ENCODE measurements at places on chromosomes 3 and 15.

GRCh38 chr3:45978006-45978761, 17.4 kb downstream of the FYCO1 start:
- DNase-seq: peak; percentile 78

GRCh38 chr3:188832146-188832545, 339.6 kb upstream of the TPRG1 start:
- no peak for DNase-seq

DNA sequence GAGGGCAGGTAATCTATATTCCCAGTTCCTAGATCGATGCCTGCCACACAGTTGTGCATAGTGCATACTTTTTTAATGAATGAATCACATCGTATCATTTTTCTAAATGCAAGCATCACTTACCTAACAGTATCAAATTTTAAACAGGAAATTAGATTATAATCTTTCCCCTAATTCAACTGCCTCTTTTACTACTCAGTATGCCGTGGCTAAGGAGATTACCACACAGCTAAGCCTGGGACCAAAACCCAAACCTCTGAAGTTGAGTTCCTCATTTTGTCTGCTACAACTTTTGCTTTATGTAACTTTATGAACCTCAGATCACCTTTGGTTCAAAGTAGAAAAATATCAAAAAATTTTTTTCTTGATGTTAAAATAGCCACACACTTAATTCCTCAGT, 53.2 kb upstream of the FNDC3B start:
- DNase-seq: no peak

- no peak for DNase-seq
These were observed 9.0 kb upstream of the IGDCC4 start for GRCh38 chr15:65431731-65432130.

DNA sequence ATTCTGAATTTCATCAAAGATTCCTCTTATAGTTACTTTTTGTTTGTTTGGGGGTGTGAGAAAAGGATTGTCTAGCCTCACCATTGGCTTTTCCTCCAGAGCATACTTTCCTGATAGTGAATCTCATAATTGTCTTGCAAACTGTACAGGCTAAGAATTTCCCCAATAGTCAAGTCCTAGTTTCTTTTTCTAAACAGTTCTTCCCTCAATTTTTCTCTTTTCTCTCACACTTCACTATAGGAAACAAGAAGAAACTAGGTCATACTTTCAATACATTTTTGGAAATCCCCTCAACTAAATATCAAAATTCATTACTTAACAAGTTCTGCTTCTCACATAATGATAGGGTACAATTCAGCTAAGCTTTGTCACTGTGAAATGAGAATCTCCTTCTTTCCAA, 241.9 kb downstream of the IL20RB start:
- DNase-seq: no peak

DNA sequence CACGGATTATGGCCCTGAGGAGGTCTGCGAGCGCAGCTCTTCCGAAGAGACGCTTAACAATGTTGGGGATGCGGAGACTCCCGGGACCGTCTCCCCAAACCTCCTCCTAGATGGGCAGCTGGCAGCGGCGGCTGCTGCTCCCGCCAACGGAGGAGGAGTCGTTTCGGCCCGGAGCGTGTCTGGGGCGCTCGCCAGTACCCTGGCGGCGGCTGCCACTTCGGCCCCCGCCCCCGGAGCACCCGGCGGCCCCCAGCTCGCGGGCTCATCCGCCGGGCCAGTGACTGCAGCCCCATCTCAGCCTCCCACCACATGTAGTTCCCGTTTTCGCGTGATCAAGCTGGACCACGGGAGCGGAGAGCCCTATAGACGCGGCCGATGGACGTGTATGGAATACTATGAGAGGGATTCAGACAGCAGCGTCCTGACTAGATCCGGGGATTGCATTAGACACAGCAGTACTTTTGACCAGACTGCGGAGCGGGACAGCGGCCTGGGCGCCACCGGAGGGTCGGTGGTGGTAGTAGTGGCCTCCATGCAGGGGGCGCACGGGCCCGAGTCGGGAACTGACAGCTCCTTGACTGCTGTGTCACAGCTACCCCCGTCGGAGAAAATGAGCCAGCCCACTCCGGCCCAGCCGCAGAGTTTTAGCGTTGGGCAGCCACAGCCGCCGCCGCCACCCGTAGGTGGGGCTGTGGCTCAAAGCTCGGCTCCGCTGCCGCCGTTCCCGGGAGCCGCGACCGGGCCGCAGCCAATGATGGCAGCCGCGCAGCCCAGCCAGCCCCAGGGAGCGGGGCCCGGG, 1.6 kb downstream of the TSC22D2 start:
- DNase-seq: peak; percentile 83

DNA sequence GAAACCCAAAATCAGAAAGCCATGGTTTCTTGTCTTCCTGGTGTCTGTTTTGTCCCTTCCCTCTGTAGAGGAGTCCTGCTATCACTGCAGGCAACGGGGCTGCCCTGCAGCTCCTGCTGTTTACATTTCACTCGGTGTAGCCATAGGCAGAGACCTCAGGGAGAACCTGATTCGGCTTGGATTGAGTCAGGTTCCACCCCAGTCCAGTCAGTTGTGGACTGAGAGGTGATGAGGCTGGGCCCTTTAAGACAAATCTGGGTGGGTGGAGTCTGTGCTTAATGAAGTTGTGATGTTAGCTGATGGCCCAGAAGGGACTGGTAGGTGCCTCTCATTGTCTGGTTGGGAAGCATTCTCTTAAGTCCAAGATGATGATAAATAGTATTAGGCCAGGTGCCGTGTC, 35.7 kb downstream of the FLNB start:
- no peak for DNase-seq

DNA sequence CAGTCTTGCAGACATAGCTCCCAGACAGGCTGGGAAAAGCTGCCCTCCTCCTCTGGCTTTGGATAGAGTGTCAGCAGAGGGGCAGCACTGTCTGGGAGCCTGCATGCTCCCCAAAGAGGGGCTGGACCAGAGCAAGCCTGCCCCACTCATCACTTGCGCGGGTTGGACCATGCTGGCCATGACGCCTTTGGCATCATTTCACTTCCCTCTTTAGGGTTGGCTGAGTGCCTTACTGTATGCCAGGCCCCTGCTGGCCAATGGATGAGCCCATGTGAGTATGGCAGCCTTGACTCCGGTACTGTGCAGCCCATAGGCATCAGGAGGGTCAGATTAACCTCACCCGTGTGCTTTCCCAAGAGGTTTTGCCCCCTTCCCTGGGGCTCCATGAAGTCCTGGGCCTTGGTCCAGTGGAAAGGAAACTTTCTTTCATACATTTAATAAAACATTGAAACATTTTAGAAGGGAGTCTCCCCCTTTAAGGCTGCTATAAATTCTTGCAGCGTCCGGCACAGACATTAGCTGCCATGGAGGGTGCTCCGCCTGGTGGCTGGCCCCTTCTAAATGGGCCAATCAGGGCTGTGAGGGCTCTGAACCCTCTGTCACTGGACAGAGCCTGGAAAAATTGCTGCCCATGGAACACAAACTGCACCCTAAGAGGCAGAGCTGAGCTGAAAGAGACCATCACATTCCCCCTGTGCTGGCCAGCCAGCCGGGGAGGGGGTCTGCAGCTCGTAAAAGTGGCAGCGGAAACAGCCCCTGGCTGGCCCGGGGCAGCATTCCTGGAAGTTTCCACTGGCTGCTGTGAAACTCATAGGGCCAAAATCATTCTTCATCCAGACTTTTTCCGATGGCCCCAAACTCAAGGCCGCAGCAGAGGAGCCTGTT, 20.8 kb upstream of the DUSP7 start:
- DNase-seq: no peak

- no peak for DNase-seq
These were observed 1.4 kb downstream of the NISCH start for GRCh38 chr3:52456800-52457183.

Data from activated T-cell treated with anti-CD3 and anti-CD28 coated beads, Interleukin-2, amount 50 U/mL, for 72 hours (primary cell).